ENCODE measurements at places on chromosomes 4 and X.

GRCh38 chr4:165971933-165972332 lies 98.9 kb downstream of the TLL1 start:
- DNase-seq: no peak

GRCh38 chr4:118968005-118968404 lies 79.4 kb downstream of the SYNPO2 start:
- DNase-seq: no peak

GRCh38 chr4:177051473-177052060 lies 258.1 kb upstream of the NEIL3 start:
- DNase-seq: no peak

DNA sequence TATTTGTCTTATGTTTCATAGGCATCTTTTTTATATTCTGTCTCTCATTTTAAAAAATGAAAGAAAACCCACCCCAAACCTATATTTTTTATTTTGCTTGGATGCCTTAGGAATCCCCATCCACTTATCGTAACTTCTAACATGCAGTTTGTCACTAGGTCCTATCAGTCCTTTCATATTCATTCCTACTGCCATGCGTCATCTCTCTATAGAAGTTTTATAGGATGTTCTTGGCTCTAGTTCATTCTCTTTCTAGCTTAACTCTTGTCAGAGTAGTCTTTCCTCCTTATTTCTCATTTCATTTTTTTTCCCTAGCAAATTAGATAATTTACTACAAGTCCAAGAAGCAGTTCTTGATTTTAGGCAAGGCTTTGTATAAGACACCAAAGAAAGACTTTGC lies 92.7 kb downstream of the LARP1B start:
- no peak for DNase-seq

- DNase-seq: no peak
Observed at GRCh38 chr4:85728464-85728863, 253.5 kb downstream of the ARHGAP24 start.

GRCh38 chr4:140753329-140753728 lies 2.9 kb downstream of the TBC1D9 start:
- DNase-seq: no peak

GRCh38 chr4:118751629-118752323 lies 66.6 kb downstream of the METTL14 start:
- no peak for DNase-seq

DNA sequence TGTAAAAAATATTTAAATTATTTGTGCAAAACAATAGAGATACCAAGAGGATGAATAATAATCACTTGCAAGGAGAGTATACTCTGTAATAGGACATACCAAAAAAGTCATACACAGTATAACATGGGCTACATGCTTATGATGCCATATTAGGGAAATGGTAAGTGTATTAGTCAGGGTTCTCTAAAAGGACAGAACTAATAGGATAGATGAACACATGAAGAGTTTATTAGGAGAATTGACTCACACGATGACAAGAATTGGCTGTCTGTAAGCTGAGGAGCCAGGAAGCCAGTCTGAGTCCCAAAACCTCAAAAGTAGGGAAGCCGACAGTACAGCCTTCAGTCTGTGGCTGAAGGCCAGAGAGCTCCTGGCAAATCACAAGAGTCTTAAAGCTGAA lies 151.2 kb downstream of the DTHD1 start:
- DNase-seq: no peak

- DNase-seq: no peak
Observed at GRCh38 chr4:171843456-171843855, 30.3 kb downstream of the GALNTL6 start.

DNA sequence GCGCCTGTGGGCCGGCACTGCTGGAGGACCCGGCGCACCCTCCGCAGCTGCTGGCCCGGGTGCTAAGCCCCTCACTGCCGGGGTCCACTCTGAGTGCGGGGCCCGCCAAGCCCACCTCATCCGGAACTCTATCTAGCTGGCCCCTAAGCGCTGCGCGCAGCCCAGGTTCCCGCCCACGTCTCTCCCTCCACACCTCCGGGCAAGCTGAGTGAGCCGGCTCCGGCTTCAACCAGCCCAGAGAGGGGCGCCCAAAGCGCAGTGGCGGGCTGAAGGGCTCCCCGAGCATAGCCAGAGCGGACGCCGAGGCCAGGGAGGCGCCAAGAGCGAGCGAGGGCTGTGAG lies 75.2 kb downstream of the QDPR start:
- DNase-seq: no peak

DNA sequence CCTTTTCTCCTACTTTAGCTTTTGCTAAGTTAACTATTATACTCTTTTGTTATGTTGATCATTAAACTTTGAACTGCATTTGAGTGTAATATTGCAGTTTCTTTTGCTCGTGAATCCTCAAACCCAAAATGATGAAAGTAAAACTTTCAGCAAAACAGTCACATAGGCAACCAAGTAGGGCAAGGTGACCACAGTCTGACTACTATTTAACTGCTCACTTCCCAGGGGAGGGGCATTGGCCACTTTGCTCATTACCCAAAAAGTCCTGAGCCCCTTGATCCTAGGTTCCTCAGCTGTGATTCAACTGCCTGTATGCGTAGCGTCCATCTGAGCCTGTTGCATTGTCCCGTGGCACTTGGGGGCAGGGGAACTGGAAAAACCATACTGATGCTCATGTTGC lies 17.0 kb downstream of the RBMX2 start:
- DNase-seq: no peak

GRCh38 chr4:139142087-139142486 lies 34.9 kb downstream of the ELF2 start:
- DNase-seq: no peak

DNA sequence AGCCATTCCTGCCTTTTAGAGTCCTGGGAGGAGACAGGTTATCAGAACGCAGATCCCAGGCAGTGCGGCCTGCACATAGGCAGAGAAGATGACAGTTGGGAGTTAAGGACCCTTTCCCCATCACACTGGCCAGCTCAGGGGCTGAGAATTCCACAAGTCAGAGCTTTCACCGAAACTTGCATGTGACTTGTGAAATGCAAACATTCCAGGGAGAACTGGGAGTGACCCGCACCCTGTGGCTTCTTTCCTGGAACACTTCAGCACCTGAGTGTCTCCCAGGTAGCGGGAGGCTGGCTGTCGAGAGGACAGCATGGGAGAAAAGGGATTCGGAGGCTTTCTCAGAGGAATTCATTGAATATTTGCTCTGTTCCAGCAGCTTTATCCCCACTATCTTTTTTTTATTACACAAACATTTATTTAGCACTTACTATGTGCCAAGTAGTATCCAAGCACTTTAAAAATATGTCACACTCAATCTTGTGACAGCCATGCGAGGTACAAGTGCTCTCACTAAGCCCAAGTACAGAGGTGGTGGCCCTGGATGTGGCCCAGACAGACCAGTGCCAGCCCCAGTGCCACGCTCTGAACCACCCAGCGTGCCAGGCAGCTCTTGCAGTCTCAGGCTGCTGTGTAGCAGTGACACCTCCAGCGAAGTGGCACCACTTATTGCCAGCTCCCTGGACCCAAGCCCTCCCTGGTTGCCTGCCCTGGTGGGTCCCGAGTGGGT lies 100.5 kb downstream of the PHKA2 start:
- no peak for DNase-seq

DNA sequence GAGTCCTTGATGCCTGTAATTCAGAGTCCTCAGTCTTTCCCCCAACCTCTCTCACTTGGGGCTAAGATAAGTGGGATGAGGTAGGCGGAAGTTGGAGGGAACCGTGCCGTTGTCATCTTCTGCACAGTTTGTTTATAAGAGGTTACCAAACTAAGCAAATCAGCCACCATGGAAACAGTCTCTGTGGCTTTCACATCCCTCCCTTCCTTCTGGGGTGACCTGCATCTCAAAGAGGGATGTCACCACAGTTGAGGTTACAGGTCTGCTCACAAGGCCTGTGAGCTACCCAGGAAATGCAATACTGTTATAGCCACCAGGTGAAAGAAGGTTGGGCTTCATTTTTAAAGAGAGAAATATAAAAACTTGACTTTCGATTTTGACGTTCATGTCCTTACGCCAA lies 26.3 kb downstream of the RTL5 start:
- no peak for DNase-seq

DNA sequence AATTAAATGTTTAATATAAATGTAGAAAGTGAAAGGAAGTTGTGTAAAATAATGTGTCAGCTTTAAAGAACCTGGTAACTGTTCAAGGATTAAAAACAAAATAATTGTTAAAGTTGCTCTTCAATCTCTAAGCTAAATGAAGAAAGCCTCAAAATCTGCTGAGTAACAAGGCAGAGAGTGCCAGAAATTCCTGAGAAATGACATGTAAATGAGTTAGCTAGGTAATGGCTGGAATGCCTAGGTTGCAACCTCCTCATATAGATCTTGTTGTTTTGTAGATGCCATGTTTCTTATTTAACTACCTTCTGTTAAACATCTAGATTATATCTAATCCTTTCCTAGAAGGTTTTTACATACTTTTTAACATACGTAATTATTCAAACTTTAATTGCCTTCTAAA lies 763.6 kb upstream of the AGA start:
- no peak for DNase-seq

DNA sequence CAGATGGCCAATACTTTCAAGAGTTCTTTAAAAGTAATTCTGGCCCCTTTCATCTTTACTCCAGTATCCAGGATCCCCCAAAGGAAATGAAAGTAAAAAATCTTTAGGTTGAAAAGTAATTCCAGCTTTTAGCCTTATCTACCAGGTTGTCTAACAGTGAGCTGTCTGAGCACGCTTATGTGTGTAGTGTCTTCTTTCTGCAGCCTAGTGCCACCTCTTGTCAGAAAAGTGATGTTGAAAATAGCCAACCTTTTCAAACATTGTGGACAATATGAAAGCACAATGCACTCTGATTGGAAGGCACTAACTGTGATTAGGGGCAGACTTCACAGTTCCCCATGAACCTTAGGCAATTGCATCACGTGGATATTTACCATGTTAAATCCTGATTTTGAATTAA lies 92.1 kb downstream of the RELL1 start:
- DNase-seq: no peak

DNA sequence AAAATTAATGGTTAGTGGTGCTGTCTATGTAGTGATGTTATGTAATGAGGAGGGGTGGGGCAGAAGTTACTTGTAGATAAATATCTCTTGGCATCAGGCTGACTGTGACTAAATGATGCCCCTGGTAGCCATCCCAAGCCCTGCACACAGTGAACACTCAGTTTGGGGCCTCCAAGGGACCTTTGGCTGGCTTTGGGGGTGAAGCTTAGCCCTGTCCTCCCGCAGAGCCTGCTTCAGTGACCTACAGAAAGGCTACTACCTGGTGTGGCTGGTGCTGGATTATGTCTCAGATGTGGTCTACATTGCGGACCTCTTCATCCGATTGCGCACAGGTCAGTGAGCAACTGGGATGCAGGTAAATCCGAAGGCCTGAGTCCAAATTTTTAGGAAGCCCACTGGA lies 7.8 kb downstream of the CNGA2 start:
- no peak for DNase-seq

- DNase-seq: no peak
Observed at GRCh38 chrX:117376460-117376859, 740.1 kb downstream of the KLHL13 start.

GRCh38 chr4:88630756-88631155 lies 38.5 kb downstream of the HERC3 start:
- DNase-seq: no peak

GRCh38 chr4:8346838-8347605 lies 77.5 kb downstream of the HTRA3 start:
- DNase-seq: no peak

GRCh38 chrX:47581731-47582647 lies at the start of gene TIMP1:
TIMP1 (plus strand) TSS chrX:47582436; CDS start chrX:47583416, 980 bp downstream.
- no peak for DNase-seq

DNA sequence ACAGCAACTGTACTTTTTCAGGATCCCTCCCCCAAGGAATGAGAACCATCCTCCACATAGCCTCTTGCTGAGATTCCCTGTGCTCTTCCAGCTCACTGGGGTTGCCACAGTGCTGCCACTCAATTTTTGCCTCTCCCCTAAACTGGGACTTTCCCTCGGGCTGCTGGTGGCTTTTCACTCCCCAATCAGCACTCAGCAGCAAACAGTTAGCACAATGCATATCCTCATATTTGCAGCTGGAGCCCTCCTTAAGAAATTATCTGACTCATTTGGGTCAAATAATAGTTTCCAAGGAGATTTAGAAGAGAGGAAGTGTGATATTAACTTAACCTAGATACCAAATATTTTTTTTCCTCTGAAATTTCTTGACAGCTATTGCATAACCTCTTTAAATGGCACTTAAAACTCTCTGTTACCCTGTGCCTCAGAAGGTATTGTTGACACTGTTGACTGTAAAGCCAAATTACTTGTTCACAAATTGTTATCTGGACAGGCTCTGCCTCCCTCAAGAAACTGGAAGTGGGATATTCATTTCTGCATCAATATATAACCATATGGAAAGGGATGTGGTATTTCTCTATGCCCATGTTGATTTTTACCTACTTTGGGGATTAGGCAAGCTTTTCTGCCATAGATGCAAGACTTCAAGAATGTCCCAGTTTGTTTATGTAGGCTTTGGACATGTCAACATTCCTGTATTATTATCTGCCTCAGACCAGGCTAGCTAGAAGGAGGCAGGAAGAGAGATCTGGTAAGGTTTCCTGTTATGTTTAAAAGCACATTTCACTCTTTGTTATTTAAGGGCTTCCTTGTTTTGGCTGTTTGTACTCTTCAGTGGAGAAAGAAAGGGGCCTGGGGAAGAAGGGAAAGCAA lies 58.0 kb downstream of the SEPTIN11 start:
- no peak for DNase-seq

GRCh38 chrX:133969191-133969590 lies 16.2 kb downstream of the GPC3 start:
- no peak for DNase-seq

GRCh38 chrX:105101378-105101777 lies 119.1 kb downstream of the TEX13A start:
- no peak for DNase-seq

DNA sequence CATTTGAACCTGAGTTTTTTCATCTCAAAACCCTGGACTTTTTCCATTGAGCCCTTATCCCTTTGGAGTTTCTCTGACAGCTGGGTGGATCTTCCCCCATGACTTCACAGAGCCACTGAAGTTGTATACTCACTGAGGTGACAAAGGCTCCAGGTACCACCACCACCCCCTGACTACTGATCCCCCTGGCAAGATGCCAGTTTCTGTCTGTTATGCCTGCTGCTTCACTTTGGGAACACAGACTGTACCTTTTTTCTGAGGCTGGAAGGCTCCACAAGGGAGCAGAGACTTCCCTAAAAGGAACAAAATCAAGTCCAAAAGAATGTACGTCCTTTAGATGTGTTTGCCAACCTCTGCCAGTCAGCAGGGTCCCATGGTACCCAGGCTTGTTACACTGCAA lies 160.3 kb upstream of the JADE1 start:
- no peak for DNase-seq

DNA sequence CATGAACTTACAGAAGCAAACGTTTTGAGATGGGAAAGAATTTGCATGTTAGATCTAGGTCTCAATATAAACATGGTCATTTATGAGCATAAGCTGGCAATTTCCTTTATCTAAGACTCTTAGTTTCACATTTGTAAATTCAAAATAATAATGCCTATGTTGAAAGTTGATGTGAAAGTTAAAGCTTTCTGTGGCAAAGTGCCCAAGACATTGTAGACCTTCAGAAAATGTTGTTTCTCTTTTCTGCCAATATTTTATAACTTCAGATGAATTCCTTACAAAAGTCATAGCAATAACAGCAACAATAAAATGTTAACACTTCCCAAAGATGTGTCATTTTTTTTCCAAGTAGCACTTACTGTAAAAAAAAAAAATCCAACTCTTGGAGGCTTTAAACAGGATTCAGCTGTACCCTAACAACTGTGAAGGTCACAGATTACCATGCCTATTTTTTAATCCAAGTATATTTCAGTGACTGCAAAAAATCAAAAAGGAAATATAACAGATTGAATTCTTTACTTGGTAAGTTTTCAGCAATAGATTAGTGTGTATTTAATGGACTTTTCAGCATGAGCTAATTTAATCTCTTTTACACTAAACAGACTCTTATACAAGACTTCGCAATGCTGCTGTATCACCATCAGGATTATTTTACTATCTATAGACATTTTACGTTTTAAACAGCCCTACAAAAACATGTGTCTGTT lies 206.5 kb upstream of the PDE5A start:
- DNase-seq: no peak

All from NCI-H187 treated with DMSO at 0.1 percent for 48 hours (cell line).